ENCODE measurements at places on chromosomes 13 and 19. TPM values are rescaled to one million over a fixed set of nuclear protein-coding genes. Genes with fewer than 3 reads are reported as not detected.

The LRFN3 gene
- total RNA-seq: 1.9 TPM

The HTR2A gene
- total RNA-seq: under 0.01 TPM

- H3K27ac ChIP-seq: peak overlapping the region; percentile 83
- H3K4me1 ChIP-seq: peaks cover 5% of the 10 kb centered on the region
- peak; percentile 66 for DNase-seq
- no peaks in the 10 kb centered on the region for H3K27me3 ChIP-seq
- no peak overlapping the region for H3K4me3 ChIP-seq
Measured at GRCh38 chr19:38317104-38317612, 1.4 kb upstream of the YIF1B start.

DNA sequence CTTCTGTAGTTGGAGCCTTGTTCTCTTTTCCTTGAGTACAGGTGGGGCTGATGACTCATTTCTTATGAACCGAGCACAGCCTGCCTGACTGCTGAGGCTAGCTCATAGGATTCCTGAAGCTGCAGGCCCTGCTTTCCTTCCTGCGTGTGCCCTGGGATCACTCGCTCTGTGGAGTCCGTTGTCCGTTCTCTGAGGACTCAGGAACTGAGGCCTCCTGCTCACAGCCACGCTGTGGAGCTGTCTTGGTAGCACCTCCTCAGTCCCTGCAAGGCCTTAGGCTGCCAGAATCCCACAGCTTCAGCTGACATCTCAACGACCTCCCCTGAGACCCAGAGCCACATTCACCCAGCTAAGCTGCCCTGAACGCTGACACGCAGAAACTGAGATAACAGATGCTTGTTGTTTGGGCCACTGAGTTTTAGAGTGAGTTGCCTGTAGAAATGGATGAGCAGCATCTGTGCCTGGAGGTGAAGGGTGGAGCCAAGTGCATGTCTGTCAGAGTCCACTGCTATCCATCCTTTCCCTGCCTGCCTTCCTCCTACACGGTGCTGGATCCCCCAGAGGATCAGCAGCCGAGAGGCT is 72.9 kb downstream of the ARHGEF7 start:
- no peak for DNase-seq
- no peaks in the 10 kb centered on the region for H3K27me3 ChIP-seq
- H3K4me3 ChIP-seq: no peak overlapping the region
- H3K4me1 ChIP-seq: peaks cover 9% of the 10 kb centered on the region
- H3K36me3 ChIP-seq: no peaks in the 10 kb centered on the region

DNA sequence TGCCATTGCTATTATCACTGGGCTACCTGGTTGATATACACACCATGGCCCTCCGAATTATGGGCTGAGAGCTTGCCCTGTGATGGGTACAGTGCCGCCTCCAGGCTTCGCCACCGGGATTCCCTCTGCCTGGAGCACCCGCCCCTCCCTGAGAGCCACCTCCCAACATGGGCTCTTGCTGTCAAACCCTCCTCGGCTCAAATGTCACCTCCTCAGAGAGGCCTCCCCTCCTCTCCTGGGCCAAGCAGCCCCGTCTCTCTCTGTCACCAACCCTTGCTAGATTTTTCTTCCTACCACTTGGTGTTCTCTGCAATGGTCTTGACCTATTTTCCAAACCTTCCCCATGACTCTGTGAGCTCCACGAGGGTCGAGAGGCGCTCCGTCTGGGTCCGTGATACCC is 12.2 kb upstream of the TLE2 start:
- H3K27me3 ChIP-seq: no peaks in the 10 kb centered on the region
- no peak overlapping the region for H3K27ac ChIP-seq
- no peak overlapping the region for H3K4me3 ChIP-seq
- peaks cover 3% of the 10 kb centered on the region for H3K4me1 ChIP-seq

- H3K27me3 ChIP-seq: peaks cover 5% of the 10 kb centered on the region
- no peak for DNase-seq
- no peak overlapping the region for H3K4me3 ChIP-seq
Measured at GRCh38 chr13:111917901-111918300, 149.0 kb upstream of the SOX1 start.
